A549 treated with GW870086 at 1 μM for 4 hours (cell line): ENCODE measurements at places on chromosomes 13 and 19. TPM values are rescaled to one million over a fixed set of nuclear protein-coding genes. Genes with fewer than 3 reads are reported as not detected.

KANK3 gene
- 3.7 to 6.7 TPM (median 4.6 TPM) in 5 replicates for total RNA-seq

ATP12A gene
- total RNA-seq: not detected in 5 replicates

ZNF66 gene
- total RNA-seq: not detected in 5 replicates

TLE2 gene
- total RNA-seq: 2.0 to 3.2 TPM (median 2.8 TPM) in 5 replicates

IGFL3 gene
- total RNA-seq: 0.25 TPM in 1 of 5 replicates, not detected in the others

KISS1R gene
- 0.18 to 0.67 TPM (median 0.39 TPM) in 5 replicates for total RNA-seq

PIH1D1 gene
- 89.3 to 95.7 TPM (median 93.6 TPM) in 5 replicates for total RNA-seq

MCEMP1 gene
- not detected in 5 replicates for total RNA-seq

PEG3 gene
- total RNA-seq: not detected in 5 replicates

C5AR1 gene
- total RNA-seq: 1.4 to 2.3 TPM (median 2.2 TPM) in 5 replicates

IFNL1 gene
- total RNA-seq: 0.27 TPM in 1 of 5 replicates, not detected in the others

ZNF738 gene
- 0.42 to 1.0 TPM (median 0.88 TPM) in 5 replicates for total RNA-seq

ZNF761 gene
- total RNA-seq: 7.3 to 8.1 TPM (median 7.8 TPM) in 5 replicates

IZUMO1 gene
- total RNA-seq: not detected in 5 replicates

PEAK3 gene
- total RNA-seq: 0.05 TPM in 1 of 5 replicates, not detected in the others

FBXO27 gene
- total RNA-seq: 2.8 to 4.4 TPM (median 3.9 TPM) in 5 replicates

PINLYP gene
- total RNA-seq: 0.15 to 0.19 TPM (median 0.17 TPM) in 3 of 5 replicates, not detected in the others

NLRP7 gene
- 0.07 TPM in 1 of 5 replicates, not detected in the others for total RNA-seq

HAUS8 gene
- total RNA-seq: 11.0 to 14.2 TPM (median 14.0 TPM) in 5 replicates

RAB20 gene
- 1.5 to 2.1 TPM (median 1.7 TPM) in 5 replicates for total RNA-seq
